ENCODE measurements at places on chromosomes 13 and 19.

GRCh38 chr13:94764576-94765321, 52.4 kb upstream of the SOX21 start:
- peak; percentile 51 for DNase-seq

- no peak for DNase-seq
These were observed 174.6 kb downstream of the SUCLA2 start for GRCh38 chr13:47826471-47826870.

DNA sequence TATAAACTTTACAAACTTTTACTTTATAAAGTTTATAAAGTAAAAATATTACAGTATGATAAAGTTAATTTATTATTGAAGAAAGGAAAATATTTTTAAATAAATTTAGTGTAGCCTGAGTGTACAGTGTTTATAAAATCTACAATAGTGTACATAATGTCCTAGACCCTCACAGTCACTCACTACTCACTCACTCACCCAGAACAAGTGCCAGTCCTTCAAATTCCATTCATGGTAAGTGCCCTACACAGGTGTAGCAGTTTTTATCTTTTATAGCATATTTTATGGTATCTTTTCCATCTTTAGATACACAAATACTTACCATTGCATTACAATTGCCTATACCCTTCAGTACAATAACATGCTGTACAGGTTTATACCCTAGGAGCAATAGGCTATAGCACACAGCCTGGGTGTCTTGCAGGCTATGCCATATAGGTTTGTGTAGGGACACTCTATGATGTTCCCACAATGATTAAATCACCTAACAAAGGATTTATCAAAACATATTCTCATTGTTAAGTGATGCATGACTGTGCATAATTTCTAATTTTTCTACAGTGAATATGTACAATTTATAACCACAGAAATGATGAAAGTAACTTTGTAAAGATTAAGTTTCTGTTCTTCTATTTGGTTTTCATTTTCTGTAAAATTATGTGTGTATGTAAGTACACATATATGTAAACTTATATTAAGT, 98.0 kb downstream of the SPRY2 start:
- DNase-seq = no peak

GRCh38 chr13:43665388-43665787, 121.4 kb downstream of the ENOX1 start:
- DNase-seq = no peak

DNA sequence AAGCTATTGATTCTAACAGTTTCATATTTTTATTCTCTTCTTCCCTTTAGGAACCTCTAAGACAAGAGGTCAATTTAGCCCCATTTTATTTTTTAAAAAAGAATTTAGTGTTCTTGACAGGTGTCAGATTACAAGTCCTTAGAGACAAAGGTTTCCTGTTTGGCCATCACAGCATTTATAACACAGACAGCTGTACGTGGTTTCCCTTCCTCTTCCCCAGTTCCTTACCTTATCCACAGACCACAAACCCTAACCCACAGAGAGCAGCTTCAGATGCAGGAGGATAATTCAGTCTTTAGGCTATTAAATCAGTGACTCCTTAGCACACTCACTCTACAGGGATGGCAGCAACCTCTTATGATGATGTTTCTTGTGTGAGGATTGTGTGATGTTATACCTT, 1210.1 kb downstream of the DIAPH3 start:
- peak; percentile 27 for DNase-seq

- no peak for DNase-seq
These were observed 11.1 kb downstream of the SLC44A2 start for GRCh38 chr19:10636304-10636972.

- no peak for DNase-seq
These were observed 8.2 kb downstream of the CAPN12 start for GRCh38 chr19:38736036-38736412.

DNA sequence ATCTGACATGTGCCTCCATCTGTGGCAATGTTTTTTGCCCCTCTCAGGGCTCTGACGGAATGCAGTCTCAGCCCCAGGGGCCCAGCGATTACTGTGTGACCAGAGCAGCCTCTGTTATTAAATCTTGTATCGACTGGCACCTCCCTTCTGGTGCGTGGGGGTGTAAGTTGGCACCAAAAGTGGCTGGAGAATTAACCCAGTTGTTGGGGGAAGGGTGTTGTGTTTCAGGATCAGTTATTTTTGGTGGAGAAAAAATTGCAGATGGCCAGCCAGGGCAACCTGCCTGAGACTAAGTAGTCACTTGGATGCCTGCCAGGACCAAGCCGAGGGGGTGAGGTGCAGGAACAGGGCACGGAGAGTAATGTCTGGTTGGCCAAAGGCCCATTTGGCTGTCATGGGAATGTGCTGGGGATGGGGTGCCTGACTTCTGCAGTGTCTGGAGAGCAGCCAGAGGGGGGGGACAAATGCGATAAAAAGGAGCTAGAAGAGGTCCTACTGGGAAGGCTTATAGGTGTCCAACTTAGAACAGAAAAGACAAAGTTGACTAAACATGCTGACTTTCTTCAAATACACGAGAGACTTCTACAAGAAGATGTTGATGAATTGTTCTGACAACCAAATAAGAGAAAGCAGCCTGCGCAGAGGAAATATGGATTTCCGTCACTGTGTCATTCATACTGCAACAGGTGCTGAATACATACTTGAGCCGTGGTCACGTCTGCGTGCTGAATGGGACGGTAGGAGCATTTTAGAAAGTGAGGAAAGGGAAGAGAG, 69.8 kb downstream of the SIAH3 start:
- peak; percentile 85 for DNase-seq

DNA sequence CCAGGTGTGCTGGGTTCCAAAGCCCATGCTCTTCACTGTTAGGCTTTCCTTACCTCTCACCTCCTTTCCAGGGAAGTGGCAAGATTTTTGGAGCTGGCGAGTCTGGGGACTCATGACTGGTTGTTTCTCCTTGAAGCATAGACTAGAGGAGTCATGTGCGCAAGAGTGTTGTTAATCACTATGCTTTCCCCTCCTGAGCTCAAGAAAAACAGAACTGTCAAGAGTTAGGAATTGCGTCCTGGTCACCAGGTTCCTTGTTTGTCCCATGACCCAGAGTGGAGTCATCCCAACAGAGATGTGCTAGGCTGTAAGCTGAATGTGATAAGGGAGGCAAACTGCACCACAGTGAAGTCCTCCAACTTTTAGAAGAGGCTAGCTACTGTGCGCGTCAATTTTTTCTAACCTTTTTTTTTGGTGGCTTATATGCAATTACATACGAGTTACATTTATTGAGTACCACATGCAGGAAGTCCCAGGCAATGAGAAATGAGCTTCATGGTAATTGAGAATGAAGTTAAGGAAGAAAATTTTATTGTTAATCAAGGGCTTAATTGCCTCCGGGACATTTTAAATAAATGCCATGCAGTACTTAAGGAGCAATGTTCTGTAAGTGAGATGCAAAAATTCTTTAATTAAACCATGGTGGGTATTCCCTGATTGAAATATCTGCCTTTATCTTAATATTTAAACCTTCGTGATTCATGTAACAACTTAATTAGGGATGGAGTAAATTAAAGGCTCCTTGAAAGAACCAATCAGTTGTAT, 233.9 kb downstream of the ZIC5 start:
- no peak for DNase-seq

- DNase-seq = no peak
These were observed 41.0 kb downstream of the HS6ST3 start for GRCh38 chr13:96130818-96131340.

DNA sequence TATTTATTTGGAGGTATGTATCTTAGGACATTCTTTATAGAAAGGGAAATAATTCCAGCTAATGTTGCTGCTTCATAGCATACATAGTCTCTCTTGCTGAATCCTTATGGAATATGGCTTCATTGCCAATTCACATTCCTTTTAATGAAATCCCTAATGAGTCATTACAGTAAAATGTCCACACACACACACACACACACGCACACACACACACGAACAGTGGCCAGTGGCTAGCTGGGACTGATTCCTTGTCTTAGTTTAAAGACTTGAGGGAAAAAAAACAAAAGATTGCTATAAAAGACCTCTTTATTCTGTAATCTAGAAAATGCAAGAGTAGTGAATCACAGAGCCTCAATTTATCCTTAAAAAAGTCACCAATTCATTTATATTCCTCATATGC, 301.6 kb downstream of the SLITRK6 start:
- no peak for DNase-seq

- DNase-seq = no peak
These were observed 83.0 kb downstream of the FNDC3A start for GRCh38 chr13:49058761-49059160.

DNA sequence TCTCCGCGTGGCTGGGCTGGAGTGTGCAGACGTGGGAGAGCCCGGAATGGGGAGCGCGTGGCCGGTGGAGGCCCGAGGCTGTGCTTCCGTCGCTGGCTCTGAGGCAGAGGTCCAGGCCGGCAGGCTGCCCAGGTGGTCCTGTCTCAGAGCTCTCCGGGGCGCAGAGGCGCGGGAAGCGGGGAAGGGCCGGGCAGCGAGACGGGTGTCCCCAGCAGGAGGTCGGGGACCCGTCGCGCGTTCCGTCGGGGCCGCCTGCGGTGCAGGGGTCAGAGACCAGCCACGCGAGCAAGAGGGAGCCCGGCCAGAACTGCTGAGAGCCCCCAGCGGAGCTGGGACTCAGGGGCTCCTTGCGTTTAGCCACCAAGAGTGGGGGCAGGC, 1.3 kb upstream of the C1QTNF9 start:
- no peak for DNase-seq

DNA sequence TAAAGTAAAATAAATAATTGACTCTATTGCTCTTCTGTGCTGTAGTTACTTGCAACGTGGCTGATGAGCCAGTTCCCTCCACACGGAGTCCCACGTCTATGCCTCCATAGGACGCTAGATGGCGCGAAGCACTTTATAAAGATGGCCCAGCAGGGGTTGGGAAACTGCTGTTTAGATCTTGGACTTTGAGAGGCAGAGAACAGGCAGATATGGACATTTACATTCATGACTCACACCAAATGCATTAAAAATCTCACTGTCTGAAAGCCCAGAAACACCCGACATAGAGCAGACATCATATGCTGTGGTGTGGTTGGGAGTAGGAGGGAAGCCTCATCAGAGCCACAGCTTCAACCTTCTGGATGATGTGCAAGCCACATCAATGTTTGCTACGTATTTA, 643.1 kb upstream of the ARGLU1 start:
- DNase-seq = peak; percentile 99

DNA sequence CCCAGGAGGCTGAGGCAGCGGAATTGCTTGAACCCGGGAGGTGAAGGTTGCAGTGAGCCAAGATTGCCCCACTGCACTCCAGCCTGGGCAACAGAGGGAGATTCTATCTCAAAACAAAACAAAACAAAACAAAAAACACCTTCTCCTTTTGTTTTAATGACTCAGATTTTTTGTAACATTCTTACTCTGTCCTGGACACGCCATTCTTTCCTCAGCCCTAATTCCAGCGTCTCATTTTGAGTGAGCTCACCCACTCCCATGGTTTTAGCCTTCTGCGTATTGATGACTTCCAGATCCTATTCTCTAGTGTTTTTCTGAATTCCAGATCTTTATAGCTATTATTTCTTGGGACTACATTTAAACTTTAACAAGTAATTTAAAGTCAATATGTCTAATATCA, 326.3 kb downstream of the MYO16 start:
- no peak for DNase-seq

- no peak for DNase-seq
These were observed 15.7 kb upstream of the SCEL start for GRCh38 chr13:77519808-77520207.

GRCh38 chr19:31991984-31992655, 353.3 kb upstream of the ZNF507 start:
- DNase-seq = no peak

DNA sequence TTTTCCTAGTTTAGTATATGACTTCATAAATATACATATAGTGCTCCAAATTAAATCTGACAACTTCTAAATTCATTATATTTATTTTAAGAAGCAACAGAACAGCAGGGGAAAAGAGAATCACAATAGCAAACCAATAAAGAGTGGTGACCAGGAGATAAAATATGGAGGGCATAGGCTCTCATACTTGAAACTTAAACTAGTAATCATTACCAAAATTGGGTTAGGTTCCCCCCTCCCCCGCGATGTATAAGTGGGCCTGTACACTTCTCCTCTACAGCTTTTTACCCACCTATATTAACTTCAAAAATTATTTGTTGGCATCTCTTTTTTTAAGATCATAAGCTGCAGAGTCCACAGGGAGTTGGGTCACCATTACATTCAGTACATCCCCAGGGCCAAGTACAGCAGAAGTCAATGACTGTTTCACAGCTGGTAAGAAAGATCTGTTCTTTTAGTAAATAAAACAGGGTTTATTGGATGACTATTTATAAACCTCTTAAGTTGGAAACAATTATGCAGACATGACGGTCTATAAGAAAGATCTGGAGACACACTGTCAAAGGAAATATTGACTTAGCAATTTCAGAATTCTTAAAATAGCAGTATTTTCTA, 29.4 kb downstream of the KLF12 start:
- no peak for DNase-seq

DNA sequence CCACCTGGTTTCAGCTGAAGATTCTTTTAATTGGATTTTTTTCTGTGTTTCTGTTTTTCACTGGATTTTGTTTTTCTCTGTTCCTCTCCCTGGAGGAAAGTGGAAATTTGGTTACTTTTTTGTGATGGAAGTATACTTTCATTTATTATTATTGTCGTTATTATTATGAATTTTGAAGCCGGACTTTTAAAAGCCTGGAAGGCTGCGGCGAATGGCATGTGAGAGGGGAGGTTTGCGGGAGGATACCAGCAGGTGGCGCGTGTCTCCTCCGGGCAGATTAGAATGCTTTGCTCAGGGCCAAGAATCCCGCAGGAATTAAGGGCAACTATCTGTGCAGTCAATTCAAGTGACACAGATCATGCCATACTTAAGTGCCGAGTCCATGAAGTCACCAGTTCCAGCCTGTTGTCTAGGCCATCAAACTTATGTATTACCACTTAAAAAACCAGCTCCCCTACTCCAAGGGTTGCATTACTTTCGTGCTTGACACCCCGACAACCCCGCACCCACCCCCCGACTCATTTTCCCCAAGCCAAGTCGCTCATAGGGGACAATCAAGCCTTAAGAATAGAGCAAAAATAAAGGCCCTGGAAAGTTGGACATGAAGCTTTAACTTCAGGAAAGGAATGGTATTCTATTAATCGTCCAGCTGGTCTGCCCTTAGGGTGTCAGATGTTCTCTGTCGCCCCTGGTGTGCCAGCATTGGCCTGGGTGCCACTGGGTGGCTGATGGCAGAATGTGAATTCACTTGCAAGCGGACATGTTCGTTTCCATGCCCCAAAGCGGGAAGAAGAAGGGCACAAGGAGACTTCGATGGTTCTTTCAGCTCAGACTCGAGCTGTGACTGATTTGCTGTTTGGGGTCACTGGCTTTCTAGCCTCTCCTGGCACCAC, 1.3 kb upstream of the LRCH1 start:
- peak; percentile 65 for DNase-seq

Measured in DMS153 (cell line).